Activated CD4-positive, alpha-beta T cell treated with anti-CD3 and anti-CD28 coated beads, Interleukin-2, amount 50 U/mL, for 16 hours (primary cell): ENCODE measurements at places on chromosomes 7 and 10.
A peak's percentile ranks its signal among the peaks of the same experiment; 100 is the strongest.

- no peak for DNase-seq
Observed at GRCh38 chr10:76444034-76444800, 1012.8 kb downstream of the LRMDA start.

DNA sequence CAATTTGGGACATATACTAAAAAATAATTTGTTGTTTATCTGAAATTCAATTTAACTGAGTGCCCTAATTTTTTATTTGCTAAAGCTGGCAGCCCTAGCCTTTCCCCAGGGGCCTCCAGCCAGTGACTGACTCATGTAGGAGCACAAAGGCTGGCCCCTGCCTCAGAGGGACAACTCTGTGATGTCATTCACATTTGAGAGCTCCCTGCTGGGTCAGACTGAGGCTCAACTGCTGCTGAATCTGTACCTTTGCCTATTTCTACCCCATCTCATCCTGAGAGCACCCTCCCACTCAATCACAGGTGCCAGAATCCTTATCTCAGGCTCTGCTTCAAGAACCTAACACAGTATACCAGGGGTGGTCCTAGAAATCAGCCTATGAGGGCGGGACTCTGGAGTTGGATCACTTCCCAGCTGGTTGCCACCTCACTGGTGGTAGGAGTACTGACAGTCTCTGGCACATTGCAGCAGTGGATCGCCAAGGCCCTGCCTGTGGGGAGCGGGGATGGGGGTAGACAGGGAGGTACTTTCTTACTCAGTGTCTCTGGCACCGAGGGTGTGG is 11.6 kb downstream of the GCK start:
- DNase-seq: no peak

DNA sequence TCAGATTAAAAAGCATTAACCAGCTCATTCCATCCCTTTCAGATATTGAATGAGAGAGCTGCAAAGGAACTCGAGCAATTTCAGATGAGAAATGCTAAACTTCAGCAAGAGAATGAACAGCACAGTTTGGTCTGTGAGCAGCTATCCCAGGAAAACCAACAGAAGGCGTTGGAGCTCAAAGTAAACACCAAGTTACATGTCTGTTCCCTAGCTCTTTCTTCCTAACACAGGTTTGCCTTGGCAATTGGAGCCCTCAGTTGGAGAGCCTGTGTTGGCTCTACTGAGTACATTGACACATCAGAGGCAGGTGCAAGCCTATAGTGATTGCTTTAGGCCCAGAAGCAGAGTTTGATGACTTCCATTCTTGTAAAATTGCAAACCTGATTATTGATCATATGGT is 14.7 kb downstream of the CFAP58 start:
- DNase-seq: no peak

- no peak for DNase-seq
Observed at GRCh38 chr10:118694848-118695247, 59.9 kb downstream of the CACUL1 start.

- no peak for DNase-seq
Observed at GRCh38 chr10:124232686-124233545, 139.5 kb upstream of the CHST15 start.

GRCh38 chr10:63588436-63589167 is 67.4 kb downstream of the REEP3 start:
- no peak for DNase-seq

- no peak for DNase-seq
Observed at GRCh38 chr10:16742165-16742960, 74.9 kb downstream of the RSU1 start.

DNA sequence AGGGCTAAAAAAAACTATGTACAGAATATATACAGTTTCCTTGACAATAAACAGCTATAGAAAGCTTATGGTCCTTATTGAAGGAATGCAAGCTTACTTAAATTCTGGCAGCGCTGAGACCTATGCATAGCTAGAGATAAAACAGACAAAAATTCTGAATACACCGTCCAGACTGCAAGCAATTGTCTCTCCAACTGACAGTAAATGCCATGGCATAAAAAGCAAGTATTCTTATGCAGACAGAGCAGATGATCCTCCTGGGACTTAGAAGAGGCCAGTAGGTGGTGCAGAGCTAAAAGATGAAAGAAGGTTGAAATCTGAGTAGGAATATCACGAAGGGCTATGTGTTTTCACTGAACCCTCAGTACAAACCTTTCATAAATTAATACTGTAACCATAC is 157.0 kb upstream of the CACNA2D1 start:
- no peak for DNase-seq

DNA sequence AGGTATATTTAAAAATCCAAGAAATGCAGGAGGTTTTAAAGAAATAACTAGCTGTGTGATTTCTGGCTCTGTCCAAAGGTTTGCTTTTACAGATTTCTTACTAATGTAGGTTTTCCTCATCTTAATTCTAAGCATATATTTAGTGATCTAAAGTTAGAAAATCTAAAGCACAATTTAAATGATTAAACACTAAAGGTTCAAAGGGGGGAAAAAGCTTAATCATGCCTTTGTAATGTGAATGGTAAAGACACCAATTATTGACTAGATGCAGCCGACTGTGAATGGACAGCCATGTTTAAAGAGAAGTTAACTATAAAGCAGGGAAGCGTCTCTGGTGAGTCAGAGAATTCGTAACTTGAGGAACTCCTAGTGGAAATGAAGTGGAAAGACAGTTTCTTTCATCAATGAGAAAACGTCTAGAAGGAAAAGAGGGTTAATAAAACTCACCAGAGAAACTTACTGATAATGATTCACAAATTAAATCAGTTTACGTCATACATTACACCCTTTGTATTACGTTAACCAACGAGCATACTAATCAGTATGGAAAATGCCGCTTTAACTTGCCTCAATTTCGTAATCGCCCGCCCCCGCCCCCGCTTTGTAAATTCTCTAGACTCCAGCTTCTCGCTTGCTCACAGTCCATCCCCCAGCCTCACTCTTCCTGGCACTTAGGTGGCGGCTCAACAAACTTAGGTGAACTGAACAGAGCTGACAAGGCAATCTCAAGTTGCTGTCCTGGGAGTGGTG is 1.1 kb upstream of the HBP1 start:
- DNase-seq: peak; percentile 36

DNA sequence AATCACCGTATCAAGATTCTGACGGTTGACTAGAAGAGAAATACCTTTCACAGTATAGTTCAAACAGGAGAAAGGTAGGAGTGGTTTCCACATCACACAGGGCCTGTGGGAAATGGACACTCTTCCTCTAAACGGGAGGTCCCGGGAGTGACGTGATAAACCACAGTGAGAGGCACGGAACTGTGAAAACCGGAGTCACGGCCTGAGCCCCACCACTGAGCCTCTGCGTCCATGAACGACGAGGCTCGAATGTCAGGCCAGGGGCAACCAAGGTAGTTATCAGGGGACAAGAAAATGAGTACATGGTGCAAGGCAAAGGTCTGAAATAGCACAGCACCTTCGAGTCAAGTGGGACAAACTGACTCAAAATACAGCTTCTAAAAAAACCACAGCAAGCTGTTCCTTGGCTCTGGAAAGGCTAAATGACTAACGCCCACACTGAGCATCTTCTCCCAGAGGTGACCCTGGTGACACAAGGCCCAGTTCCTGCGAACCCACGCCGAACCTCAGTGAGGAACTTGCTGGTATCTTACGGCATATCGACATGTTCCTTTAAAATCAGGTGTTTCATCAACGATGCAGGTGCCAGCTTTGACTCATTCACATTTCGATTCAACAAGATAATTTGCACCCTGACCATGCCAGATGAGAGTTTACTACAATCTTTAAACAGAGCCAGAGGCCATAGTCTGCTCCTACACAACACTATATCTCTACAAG is 99.3 kb downstream of the DIP2C start:
- DNase-seq: no peak

DNA sequence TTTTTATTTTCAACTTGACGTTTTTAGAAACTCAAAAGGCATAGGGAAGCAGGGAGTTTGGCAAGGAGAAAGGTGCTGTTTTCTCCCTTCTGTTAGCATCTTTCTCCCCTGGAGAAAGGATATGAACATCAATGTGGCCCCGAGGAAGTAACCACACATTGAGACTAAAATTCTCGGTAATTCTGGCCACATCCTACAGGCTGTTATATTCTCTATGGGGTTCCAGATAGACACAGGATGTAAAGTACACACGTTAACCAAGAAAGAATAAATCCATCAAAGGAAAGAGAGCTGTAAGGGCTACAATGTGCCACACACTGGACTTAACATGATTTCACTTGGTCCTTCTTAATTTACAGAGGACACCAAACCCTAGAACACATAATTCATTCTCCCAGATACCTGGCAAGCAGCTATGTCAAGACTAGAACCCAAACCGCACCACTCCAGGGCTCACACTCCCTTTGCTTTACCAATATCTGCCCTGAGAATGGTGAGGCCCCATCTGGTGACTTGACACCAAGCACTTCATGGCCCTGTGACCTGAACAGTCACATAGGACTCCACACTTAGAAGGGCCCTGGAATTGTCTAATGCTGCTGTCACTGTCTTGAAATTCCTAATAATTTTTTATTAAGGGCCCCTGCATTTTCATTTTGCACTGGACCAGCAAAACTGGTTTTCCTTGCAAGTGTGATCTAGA is 73.9 kb downstream of the PRLHR start:
- DNase-seq: peak; percentile 14

GRCh38 chr10:127458829-127459228 is 90.3 kb upstream of the NPS start:
- DNase-seq: no peak

DNA sequence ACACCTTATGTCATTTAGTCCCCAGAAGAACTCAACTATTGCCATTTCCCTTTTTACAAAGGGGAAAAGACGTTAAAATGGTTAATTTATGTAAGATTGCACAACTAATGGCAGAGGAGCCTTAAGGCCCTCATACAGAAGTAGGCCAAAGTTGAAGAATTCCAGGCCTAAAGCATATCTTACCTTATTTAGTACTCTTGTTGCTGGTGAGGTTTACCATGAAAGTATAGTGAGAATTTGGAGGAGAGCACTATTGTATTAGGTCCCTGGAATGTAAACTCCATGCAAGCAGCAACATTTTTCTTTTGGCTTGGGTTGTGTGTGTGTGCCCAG is 731 bp upstream of the CRPPA start:
- no peak for DNase-seq

- DNase-seq: no peak
Observed at GRCh38 chr7:40305229-40305628, 170.4 kb downstream of the SUGCT start.

- peak; percentile 48 for DNase-seq
Observed at GRCh38 chr10:69327463-69328379, 49.4 kb downstream of the HK1 start.
